ENCODE measurements at places on chromosomes 12 and 14. TPM values are rescaled to one million over a fixed set of nuclear protein-coding genes. Genes with fewer than 3 reads are reported as not detected.

DNA sequence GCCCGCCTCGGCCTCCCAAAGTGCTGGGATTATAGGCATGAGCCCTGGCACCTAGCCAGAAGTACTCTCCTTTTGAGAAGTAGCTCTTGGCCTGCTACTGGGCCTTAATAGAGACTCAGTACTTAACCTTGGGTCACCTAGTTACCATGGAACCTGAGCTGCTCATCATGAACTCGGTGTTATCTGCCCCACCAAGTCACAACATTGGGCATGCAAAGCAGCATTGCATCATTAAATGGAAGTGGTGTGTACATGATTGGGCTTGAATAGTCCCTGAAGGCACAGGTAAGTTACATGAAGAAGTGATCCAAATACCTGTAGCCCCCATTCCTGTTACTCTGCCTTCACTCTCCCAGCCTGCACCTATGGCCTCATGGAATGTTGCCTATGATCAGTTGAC is 18.0 kb upstream of the ATF7 start:
- no peaks in the 10 kb centered on the region for H3K36me3 ChIP-seq
- H3K27me3 ChIP-seq: no peaks in the 10 kb centered on the region

GRCh38 chr14:78455896-78456435 is 285.8 kb downstream of the NRXN3 start:
- H3K4me3 ChIP-seq: no peak overlapping the region
- H3K4me1 ChIP-seq: no peaks in the 10 kb centered on the region
- no peak for DNase-seq
- no peaks in the 10 kb centered on the region for H3K36me3 ChIP-seq

DNA sequence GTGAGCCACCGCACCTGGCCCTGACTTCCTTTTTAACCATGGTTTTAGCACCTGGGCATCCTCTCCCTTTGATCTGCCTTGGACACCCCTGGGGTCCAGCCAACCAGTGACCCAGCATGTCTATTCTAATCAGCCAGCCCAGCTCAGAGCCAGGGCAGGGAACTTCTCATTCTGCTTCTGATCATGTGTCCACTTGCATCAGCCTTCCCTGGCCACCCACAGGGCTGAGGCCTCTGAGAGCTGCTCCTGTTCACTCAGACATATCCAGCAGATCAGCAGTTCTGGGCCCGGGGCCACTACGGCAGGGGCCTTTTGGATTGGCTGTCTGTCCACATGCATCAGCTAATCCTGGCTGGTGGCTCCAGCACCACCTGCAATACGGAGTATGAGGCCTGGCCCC is 117.9 kb upstream of the MAP1LC3B2 start:
- no peaks in the 10 kb centered on the region for H3K36me3 ChIP-seq
- no peak overlapping the region for H3K4me3 ChIP-seq
- H3K27me3 ChIP-seq: no peaks in the 10 kb centered on the region
- no peak for DNase-seq
- no peak overlapping the region for H3K27ac ChIP-seq

Gene RIPK3
- 2.7 TPM for total RNA-seq

DNA sequence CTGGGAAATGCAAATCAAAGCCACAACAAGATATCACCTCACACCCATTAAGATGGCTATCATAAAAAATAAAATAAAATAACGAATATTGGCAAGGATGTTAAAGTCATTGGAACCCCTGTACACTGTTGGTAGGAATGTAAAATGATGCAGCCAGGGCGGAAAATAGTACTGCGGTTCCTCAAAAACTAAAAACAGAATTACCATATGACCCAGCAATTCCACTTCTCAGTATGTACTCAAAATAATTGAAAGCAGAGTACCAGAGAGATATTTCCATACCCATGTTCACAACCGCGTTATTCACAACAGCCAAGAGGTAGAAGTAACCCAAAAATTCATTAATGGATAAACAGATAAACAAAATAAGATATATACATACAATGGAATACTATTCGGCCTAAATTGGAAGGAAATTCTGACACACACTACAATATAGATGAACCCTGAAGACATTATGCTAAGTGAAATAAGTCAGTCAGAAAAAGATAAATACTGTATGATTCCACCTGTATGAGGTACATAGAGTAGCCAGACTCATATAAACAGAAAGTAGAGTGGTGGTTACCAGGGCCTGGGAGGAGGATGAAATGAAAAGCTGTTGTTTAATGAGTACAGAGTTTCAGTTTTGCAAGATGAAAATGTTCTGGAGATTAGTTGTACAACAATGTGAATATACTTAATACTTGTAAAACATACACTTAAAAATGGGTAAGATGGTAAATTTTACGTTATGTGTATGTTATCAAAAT is 84.6 kb downstream of the TXNDC16 start:
- H3K27me3 ChIP-seq: no peaks in the 10 kb centered on the region
- H3K4me1 ChIP-seq: no peaks in the 10 kb centered on the region
- no peaks in the 10 kb centered on the region for H3K36me3 ChIP-seq
- no peak for DNase-seq
- no peak overlapping the region for H3K27ac ChIP-seq

DNA sequence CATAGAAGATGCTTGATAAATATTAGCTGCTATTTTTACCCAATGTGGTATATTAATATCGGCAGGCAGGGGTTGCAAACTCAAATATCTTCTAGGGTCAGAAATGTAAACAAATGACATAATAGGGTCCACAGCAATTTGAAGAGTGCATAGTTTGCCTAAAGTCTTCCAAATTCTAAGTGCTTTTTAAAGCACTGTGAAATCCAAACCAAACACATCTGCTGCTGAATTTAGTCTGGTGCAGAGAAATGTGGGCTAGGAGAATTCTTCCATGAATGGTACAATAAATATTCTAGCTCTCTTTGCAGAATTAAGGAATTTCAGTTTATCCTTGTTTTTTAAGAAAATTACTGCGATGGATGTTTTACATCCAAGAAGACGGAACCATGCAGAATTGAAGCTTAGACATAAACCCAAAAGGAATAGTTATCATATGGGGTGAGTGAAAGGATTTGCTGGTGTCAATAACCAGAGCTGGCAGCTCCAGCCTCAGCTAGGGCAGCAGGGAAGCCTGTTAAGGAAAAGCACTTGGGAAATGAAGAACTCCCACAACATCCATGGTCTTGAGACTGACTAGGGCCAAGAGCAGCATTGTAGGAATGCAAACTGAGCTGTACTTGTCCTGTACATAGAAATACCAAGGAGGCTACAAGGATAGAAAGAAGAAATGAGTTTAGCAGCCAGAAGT is 65.5 kb downstream of the PTPRR start:
- H3K4me1 ChIP-seq: peaks cover 4% of the 10 kb centered on the region
- H3K27ac ChIP-seq: no peak overlapping the region
- H3K4me3 ChIP-seq: no peak overlapping the region
- H3K27me3 ChIP-seq: no peaks in the 10 kb centered on the region
- no peaks in the 10 kb centered on the region for H3K36me3 ChIP-seq
- DNase-seq: no peak

- H3K4me1 ChIP-seq: no peaks in the 10 kb centered on the region
- no peak overlapping the region for H3K27ac ChIP-seq
- H3K4me3 ChIP-seq: no peak overlapping the region
- no peaks in the 10 kb centered on the region for H3K36me3 ChIP-seq
- no peak for DNase-seq
These were observed 36.1 kb downstream of the CRY1 start for GRCh38 chr12:107057071-107057834.

GRCh38 chr14:63647696-63648410 is 6.2 kb upstream of the WDR89 start:
- H3K4me3 ChIP-seq: no peak overlapping the region
- H3K27me3 ChIP-seq: no peaks in the 10 kb centered on the region
- no peaks in the 10 kb centered on the region for H3K36me3 ChIP-seq
- peaks cover 1% of the 10 kb centered on the region for H3K4me1 ChIP-seq

DNA sequence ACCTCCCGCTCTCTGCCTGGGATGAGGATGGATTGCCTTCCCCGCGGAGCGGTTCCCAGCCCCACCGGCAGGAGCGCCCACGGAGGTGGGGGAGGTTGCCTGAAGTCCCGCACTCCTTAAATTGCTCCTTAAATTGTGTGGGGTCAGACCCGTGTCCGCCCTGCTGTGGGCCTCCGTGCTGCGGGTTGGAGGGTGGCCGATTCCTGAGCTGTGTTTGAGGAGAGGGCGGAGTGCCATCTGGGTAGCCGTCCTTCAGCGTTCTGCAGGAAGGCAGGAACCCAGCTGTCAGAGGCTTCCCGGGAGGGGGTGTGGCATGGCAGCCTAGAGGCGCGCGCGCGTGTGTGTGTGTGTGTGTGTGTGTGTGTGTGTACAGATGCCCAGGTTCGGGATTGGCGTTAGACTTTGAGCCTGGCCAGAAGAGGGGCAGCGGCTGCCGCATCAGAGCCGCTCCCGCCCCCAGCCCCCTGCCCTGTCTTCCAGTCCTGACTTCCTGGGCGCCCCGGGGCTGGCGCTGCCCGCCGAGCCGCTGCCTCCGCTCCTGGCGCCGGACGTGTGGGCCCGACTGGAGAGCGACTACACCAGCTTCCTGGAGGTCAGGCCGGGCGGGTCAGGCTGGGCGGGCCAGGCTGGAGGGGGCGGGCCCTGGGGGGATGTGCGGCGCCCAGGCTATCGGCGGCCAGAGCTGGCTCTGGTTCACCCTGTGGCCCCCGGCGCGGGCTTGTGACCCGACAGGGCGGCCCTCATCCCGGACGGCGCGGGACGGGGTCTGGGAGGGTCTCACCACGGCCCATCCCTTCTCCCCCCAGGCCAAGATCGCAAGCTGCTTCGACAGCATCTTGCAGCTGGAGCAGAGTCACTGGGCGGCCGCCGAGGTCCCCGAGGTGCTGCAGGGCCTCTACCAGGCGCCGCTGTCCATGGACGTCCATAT is 9.2 kb downstream of the EXOC3L4 start:
- H3K4me3 ChIP-seq: no peak overlapping the region
- H3K4me1 ChIP-seq: peaks cover 30% of the 10 kb centered on the region

DNA sequence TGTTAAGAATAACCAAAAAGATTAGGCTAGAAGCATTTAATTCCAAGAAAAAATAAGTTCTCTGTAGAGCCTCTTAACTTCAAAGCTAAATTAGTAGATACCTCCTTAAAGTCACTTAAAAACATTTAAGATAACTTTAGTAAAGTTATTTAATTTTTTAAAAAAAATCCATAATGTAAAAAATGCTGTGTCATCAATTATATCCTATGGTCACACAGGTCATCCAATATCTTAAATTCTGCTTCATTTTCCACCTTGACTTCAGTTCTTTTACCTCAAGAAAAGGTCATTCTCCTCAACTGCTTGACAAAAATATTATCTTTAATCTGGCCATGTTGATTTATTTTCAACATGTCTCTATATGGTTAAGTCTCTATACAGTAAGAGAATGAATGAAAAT is 274.3 kb downstream of the PRKD1 start:
- no peaks in the 10 kb centered on the region for H3K27me3 ChIP-seq
- no peak overlapping the region for H3K27ac ChIP-seq
- DNase-seq: no peak
- no peaks in the 10 kb centered on the region for H3K36me3 ChIP-seq
- no peak overlapping the region for H3K4me3 ChIP-seq

Gene DPY19L2
- 2.8 TPM for total RNA-seq

Gene GPR132
- total RNA-seq: 1.2 TPM

Gene EGLN3
- 2.3 TPM for total RNA-seq

GRCh38 chr14:99779751-99780150 is 13.5 kb upstream of the EML1 start:
- H3K27ac ChIP-seq: no peak overlapping the region
- H3K36me3 ChIP-seq: no peaks in the 10 kb centered on the region
- DNase-seq: no peak
- peaks cover 11% of the 10 kb centered on the region for H3K4me1 ChIP-seq
- peaks cover 5% of the 10 kb centered on the region for H3K27me3 ChIP-seq

DNA sequence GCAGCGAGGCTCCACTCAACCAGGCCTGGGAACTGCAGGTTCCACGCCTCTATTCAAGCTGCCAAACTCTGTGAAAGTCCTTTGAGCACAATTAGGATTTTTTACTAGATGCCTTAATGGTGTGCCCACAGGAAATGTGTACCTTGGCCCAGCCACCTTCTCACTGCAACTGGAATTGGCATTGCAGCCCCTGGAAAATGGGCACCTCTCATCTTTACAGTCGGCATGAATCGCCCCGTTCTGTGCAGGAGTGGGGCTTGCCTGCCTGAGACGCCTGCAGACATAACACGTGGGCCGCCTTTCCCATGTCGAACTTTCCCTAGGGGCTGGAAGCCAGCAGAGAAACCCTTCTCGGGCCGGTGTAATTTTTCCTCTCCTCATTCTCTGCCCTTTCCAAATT is 42.0 kb upstream of the ELK3 start:
- no peak for DNase-seq
- H3K4me3 ChIP-seq: no peak overlapping the region
- H3K27me3 ChIP-seq: no peaks in the 10 kb centered on the region
- H3K27ac ChIP-seq: no peak overlapping the region

DNA sequence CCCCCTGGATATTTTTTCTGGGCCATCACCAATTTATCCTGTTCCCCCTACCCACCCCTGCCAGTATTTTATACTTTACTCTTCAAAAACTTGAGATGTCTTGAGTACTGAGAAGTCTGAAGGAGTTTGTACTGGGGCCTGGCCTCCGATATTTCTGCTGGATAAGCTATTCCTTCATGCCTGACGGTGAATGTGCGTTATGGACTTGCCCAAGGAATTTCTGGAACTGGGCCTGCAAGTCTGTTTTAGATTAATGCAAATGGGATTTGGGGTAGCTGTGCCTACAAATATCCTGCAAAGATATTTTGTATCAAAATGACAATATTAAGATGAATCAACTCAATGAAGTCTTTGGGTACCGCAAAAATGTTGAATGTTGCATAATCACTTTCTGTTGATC is at the start of gene PTCSC3:
PTCSC3 (minus strand) TSS at position 199 of the 400 bp plus-strand sequence.
- no peak for DNase-seq
- H3K36me3 ChIP-seq: no peaks in the 10 kb centered on the region
- H3K4me3 ChIP-seq: no peak within 1 kb of the TSS
- no peaks in the 10 kb centered on the region for H3K27me3 ChIP-seq

Gene SDS
- total RNA-seq: 0.65 TPM

DNA sequence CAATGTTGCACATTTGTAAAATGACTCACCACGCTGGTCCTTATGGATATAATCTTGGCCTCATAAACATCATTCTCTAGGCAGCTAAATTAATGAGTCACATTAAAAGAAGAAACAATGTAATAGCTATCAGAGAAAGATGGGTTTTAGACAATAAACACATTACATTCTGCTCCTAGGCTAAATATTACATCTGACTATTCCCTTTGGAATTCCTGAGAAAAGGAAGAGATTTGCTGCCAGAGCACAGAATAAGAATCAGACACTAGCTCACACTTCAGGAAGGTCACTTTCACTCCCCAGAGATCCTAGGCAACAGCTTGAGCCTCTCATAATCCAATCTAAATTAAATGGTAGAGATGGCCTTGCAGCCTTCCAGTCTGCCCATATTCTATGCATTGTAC is 218.2 kb downstream of the PTPRO start:
- no peak overlapping the region for H3K4me3 ChIP-seq
- no peaks in the 10 kb centered on the region for H3K36me3 ChIP-seq
- H3K4me1 ChIP-seq: no peaks in the 10 kb centered on the region

All from liver (tissue), 10 donors.